ENCODE measurements at places on chromosomes 3 and 15. TPM values are rescaled to one million over a fixed set of nuclear protein-coding genes. Genes with fewer than 3 reads are reported as not detected.

- no peaks in the 10 kb centered on the region for H3K27me3 ChIP-seq
- no peak overlapping the region for H3K4me3 ChIP-seq
- H3K36me3 ChIP-seq: no peaks in the 10 kb centered on the region
- H3K27ac ChIP-seq: no peak overlapping the region
Observed at GRCh38 chr3:148077965-148078364, 619.7 kb upstream of the AGTR1 start.

DNA sequence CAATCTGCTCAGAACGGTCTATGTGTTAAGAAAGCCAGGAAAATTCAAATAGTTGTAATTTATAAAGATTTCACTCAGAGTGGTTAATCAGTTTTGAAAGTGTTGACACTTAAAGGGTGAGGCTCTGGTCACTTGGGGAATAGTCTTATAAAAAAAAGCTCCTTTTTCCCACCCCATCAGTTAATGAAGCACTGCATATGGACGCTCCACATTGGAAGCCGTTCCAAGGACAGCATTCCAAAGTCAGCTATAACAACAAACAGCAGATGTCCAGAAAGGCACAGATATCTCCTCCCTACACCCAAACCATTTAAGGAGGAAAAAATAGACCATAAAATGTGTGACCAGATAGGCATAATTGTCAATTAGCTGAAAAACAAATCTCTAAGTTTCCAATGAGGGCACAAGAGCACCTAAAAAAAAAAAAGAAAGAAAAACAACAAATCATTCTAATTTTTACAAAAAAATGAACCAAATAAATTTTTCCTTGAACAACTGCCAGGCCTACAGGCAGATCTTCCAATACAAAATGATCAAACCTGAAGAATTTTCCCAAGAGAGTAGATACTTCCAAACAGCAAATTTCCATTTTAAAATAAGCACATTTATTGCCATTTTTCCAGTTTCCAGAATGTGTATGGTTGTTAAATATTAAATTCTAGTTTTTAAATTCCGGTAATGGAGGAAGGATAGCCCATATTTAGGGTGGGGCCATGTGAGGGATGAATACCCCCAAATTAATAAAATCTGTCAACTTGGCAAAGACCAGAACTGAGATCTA, 198.3 kb downstream of the ERC2 start:
- no peak overlapping the region for H3K4me3 ChIP-seq
- no peaks in the 10 kb centered on the region for H3K4me1 ChIP-seq
- no peak for DNase-seq
- H3K36me3 ChIP-seq: no peaks in the 10 kb centered on the region
- H3K27me3 ChIP-seq: no peaks in the 10 kb centered on the region
- H3K27ac ChIP-seq: no peak overlapping the region

Gene CX3CR1
- not detected for total RNA-seq

- H3K4me3 ChIP-seq: no peak overlapping the region
- DNase-seq: no peak
- H3K36me3 ChIP-seq: no peaks in the 10 kb centered on the region
- no peaks in the 10 kb centered on the region for H3K4me1 ChIP-seq
Observed at GRCh38 chr3:10445561-10446175, 59.7 kb downstream of the ATP2B2 start.

- no peak for DNase-seq
- no peak overlapping the region for H3K4me3 ChIP-seq
- no peaks in the 10 kb centered on the region for H3K4me1 ChIP-seq
- no peaks in the 10 kb centered on the region for H3K36me3 ChIP-seq
Observed at GRCh38 chr3:172007065-172007370, 32.4 kb upstream of the FNDC3B start.

Gene MUC20
- total RNA-seq: 0.25 TPM

DNA sequence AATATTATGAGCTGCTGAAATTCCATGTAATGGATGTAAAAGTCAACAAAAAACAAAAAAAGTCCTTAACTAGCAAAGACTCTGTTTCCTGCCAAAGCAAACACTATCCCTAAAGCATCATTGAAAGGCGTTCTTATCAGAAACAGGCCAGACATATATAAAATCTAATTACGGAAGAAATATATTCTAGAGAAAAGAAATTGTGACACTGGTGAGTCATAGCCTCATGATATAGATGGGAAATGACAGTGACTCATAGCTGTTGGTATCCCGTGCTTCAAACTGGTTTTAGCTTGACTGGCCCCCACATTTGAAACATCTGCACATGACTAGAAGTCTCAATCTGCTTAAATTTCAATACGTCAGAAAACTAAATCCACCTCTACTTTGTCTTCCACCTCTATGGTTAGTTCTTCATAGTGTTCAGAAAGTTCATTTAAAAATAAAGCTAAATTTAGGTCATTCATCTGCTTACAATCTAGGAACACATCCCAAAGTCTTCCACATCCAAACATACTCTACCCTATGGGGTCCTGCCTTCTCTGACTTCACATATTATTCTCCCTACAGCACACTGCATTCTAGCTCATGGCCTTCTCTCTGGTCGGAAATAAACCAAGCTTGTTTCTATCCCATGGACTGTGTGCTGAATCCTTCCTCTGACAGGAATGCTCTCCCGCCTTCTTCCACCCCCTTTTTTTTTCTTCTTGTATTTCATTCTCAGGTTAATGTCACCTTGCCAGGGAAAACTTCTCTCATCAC, 456.3 kb upstream of the ARRDC4 start:
- no peaks in the 10 kb centered on the region for H3K27me3 ChIP-seq
- no peak for DNase-seq
- H3K36me3 ChIP-seq: no peaks in the 10 kb centered on the region
- H3K4me1 ChIP-seq: no peaks in the 10 kb centered on the region

GRCh38 chr3:191329654-191330529, at the start of gene UTS2B:
Gene UTS2B, minus strand, starts transcription at chr3:191330526. Its CDS starts 48,337 bp downstream, at chr3:191282189.
- peak within 1 kb of the TSS; percentile 78 for H3K4me3 ChIP-seq
- peak within 1 kb of the TSS; percentile 79 for H3K27ac ChIP-seq
- H3K4me1 ChIP-seq: peaks cover 11% of the 10 kb centered on the region
- no peaks in the 10 kb centered on the region for H3K36me3 ChIP-seq

GRCh38 chr3:166634091-166634746, 745.9 kb downstream of the ZBBX start:
- H3K27ac ChIP-seq: no peak overlapping the region
- no peaks in the 10 kb centered on the region for H3K36me3 ChIP-seq
- DNase-seq: no peak
- H3K4me1 ChIP-seq: no peaks in the 10 kb centered on the region
- H3K4me3 ChIP-seq: no peak overlapping the region

- no peaks in the 10 kb centered on the region for H3K4me1 ChIP-seq
- no peaks in the 10 kb centered on the region for H3K27me3 ChIP-seq
- no peak overlapping the region for H3K27ac ChIP-seq
- DNase-seq: no peak
- H3K4me3 ChIP-seq: no peak overlapping the region
- peaks cover 55% of the 10 kb centered on the region for H3K36me3 ChIP-seq
Observed at GRCh38 chr3:121794264-121794983, 40.4 kb downstream of the IQCB1 start.

GRCh38 chr3:23051240-23052140, 151.6 kb upstream of the UBE2E2 start:
- DNase-seq: no peak
- H3K4me1 ChIP-seq: no peaks in the 10 kb centered on the region
- no peak overlapping the region for H3K4me3 ChIP-seq
- H3K27ac ChIP-seq: no peak overlapping the region
- H3K27me3 ChIP-seq: no peaks in the 10 kb centered on the region
- H3K36me3 ChIP-seq: no peaks in the 10 kb centered on the region

- DNase-seq: no peak
- no peaks in the 10 kb centered on the region for H3K36me3 ChIP-seq
Observed at GRCh38 chr3:57030721-57031120, 29.7 kb upstream of the SPATA12 start.
